Mammary epithelial cell (primary cell): ENCODE measurements at places on chromosomes 13 and 19. TPM values are rescaled to one million over a fixed set of nuclear protein-coding genes. Genes with fewer than 3 reads are reported as not detected.
A peak's percentile ranks its signal among the peaks of the same experiment; 100 is the strongest.

- peak; percentile 13 for DNase-seq
Measured at GRCh38 chr19:37007587-37008220, 70.5 kb upstream of the ZNF420 start.

DNA sequence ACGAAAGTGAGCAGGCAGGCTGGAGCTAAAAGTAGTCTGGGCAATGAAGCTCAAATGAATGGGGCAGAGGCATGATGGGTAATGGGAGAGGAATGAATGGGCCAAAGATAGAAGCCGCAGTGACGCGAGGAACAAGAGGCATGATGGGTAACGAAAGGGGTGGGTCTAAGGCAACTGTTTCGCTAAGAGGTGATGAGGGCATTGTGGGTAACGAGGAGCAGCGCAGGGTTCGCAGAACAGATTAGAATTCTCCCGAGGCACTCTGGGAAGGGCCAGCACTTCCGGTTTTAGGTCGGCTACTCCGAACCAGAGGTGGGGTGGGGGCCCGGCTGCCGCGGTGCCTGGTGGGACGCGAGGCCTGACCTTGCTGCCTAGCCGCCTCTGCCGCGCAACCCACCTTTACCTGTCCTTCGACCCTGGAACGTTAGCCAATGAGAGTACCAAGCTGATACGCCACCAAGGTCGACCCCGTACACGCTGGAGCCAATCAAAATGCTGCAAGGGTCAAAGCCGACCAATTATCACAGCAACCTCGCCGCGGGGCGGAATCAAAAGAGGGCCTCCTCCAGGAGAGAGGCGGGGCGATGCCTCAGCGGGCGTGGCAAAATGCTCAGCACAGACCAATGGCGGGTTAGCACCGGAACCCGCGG is 563 bp upstream of the TOMM40 start:
- peak; percentile 100 for DNase-seq

DNA sequence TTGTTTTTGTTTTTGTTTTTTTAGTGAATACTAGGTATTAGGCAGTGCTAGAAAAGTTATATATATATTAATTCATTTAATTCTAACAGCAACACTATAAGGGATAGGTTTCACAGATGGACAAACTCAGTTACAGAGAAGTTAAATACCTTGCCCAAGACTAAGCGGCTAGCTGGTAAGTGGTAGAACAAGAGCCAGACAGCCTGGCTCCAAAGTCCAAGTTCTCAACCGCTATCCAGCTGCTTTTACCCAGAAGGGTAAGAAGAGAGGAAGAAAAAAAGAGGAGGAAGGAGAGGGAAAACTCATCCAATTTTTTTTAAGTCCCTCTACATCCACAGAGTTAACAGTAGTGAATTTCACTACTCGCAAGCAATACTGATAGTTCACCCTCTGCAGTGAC is 217.0 kb downstream of the SPRY2 start:
- no peak for DNase-seq

DNA sequence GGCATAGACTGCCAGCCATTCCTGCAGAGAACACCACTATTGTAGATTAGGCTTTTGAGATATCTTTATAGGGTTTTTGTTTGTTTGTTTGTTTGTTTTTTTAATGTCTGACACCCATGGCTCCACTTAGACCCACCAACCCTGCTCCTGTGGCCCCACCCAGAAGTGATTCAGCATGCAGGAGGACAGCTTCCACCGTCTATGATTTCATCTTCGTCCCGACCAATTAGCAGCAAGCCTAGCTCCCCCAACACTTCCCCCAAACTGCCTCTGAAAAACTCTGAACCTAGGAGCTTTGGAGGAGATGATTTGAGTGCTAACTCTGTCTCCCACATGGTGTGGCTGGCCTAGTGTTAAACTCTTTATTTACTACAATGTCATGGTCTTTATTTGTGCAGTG is 108.3 kb upstream of the RXFP2 start:
- no peak for DNase-seq

GRCh38 chr13:42364613-42365000 is 92.7 kb downstream of the AKAP11 start:
- DNase-seq: no peak

- DNase-seq: peak; percentile 83
Measured at GRCh38 chr19:6273701-6274601, 5.8 kb downstream of the MLLT1 start.

GRCh38 chr19:31096062-31096830 is 253.0 kb downstream of the TSHZ3 start:
- no peak for DNase-seq

GRCh38 chr19:35098413-35099049 is 17.1 kb upstream of the FXYD3 start:
- peak; percentile 83 for DNase-seq

TRIM13 gene
- polyA plus RNA-seq: 10.2 TPM

APOC4 gene
- polyA plus RNA-seq: not detected

ETFB gene
- 147 TPM for polyA plus RNA-seq

EPS8L1 gene
- polyA plus RNA-seq: 29.8 TPM
